GM12891 (cell line): ENCODE measurements at places on chromosomes 4 and X.

- no peak for DNase-seq
Measured at GRCh38 chr4:147340591-147341120, 140.2 kb upstream of the EDNRA start.

GRCh38 chr4:69576251-69576877 lies 63.1 kb downstream of the UGT2A2 start:
- no peak for DNase-seq

GRCh38 chr4:171588051-171588545 lies 225.1 kb upstream of the GALNTL6 start:
- DNase-seq, result no peak

- no peak for DNase-seq
Measured at GRCh38 chrX:119382606-119383005, 16.5 kb upstream of the SLC25A43 start.

- no peak for DNase-seq
Measured at GRCh38 chr4:22672519-22672918, 20.2 kb upstream of the GBA3 start.
